Spinal cord (tissue), 10 donors: ENCODE measurements at places on chromosomes 2 and 18.

DNA sequence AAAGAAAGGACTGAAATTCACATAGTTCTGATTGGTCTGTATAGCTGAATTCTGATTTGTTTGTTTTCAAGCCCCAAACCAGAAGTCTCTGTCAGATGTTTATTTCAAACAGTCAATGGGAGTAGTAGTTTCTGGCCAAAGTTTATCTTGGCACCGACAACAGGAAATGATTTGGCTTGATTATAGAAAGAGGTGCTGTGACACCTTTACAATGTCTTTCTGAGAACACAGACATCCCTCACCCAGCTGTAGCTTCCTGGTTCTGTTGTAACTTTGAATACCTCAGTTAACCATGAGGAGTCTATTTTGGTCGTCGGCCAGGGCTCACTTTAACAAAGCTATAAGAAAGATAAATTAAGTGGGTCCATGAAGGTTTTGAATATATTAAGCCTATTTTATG is 545.0 kb upstream of the ZNF804A start:
- no peak for DNase-seq

GRCh38 chr2:99279969-99280695 is 20.9 kb downstream of the LYG1 start:
- no peak for DNase-seq

DNA sequence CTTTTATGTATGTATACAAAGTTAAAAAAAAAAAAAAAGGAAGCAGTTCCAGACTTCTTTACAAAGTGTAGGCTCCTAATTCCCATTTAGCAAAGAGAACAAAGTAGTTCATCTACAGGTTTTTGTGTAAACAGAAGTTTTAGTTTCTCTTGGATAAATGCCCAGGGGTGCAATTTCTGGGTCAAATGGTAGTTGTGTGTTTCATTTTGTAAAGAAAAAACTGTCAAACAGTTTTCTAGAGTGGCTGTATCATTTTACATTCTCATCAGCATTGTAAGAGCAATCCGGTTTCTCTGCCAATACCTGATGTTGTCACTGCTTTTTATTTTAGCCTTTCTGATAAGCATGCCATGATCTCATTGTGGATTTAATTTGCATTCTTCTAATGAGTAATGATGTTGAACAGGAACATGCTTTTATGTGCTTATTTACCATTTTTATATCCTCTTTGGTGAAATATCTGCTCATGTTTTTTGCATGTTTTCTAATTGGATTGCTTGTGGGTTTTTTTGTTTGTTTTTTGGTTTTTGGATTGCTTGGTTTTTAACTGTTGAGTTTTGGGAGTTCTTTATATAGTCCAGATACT is 16.6 kb upstream of the PSME4 start:
- DNase-seq, result peak; percentile 17

- DNase-seq, result no peak
Observed at GRCh38 chr2:47803363-47803762, 20.4 kb downstream of the MSH6 start.

DNA sequence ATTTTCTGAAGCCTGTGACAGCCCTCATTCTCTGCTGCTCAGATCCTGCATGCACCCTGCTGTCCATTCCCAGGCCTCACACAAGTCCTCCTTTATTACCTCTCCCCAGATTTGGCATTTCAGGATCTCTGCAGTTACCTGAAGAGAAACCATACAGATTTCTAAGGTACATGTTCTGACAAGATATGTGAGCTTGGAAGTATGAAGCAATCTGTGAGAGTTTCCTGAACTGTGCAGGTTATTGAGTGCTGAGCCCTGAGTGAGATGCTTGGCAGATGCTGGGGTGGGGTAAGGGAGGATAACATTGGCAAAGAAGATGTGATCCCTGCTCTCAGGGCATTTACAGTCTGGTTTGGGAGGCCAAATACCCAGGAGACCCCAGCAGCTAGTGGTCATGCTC is 122.1 kb upstream of the STPG4 start:
- no peak for DNase-seq
